ENCODE measurements at places on chromosomes 4 and X.
A peak's percentile ranks its signal among the peaks of the same experiment; 100 is the strongest.

DNA sequence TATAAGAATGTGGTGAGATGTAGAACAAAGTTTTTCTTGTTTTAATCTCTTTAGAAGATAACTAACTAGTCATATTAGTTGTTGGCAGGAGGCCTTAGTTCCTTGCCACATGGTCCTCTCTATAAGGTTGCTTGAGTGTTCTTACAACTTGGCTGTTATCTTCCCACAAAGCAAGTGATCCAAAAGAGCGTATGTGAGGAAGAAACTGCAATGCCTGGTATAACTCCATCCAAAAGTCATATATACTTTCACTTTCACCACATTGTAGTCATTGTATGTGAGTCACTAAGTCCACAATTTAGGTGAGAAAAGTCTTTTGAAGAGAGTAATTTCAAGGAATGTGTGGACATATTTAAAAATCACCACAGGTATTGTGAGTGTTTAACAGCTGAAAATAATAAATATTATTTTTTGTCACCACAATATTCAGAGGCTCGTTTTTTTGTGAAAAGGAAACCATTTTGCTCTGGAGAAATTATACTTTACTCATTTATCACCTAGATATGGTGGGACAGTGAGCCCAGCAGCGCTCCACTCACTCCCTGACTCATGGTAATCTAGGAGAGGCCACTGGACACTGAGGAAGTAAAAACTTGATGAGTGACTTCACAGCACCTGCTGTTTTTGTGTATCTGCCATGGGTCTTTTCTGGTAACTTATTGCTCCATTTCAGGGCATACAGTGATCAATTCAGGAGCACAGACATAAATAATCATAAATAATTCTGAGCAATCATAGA is 369.4 kb upstream of the NDST3 start:
- no peak for DNase-seq

DNA sequence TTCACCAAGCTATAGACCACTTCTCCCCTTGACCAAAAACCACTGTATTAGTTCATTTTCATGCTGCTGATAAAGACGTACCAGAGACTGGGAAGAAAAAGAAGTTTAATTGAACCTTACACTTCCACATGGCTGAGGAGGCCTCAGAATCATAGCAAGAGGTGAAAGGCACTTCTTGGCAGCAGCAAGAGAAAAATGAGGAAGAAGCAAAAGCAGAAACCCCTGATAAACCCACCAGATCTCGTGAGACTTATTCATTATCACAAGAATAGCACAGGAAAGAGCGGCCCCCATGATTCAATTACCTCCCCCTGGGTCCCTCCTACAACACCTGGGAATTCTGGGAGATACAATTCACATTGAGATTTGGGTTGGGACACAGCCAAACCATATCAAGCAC is 97.8 kb downstream of the DOCK11 start:
- DNase-seq: no peak

DNA sequence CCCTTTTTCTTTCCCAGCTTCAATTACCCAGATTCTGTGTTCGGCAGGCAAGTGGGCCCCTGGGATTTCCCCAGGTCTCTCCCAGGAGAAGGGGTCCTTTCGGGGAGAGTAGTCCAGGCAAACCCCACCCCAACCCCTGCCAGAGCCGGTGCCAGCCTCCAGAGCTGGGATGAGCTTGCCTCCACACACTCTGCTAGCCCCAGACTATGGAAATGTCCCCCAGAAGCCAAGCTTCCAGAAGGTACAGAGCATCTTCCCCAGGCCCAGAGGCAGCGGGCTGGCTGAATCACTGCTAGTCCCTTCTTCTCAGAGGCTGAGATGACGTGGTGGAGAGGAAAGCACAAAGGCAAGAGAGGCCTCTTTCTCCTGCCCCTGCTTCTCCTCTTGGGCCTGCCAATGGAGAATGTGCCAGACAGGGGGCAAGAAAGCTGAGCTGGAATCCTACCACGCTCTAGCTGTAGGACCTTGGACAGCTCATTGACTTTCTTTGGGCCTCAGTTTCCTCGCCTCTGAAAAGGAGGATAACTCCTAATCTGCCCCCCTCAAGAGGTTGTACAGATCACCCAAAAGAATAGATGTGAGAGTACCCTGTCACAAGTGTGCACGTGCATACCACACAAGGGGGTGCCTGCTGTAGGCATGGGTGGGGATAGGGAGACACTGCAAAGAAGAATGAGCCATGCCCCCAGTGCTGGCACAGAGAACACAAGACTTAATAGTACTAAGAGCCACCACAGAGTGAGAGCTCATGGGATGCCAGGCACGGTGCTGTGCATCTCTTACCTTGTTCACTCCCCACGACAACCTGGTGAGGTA is 2.1 kb downstream of the SASH3 start:
- DNase-seq: no peak

DNA sequence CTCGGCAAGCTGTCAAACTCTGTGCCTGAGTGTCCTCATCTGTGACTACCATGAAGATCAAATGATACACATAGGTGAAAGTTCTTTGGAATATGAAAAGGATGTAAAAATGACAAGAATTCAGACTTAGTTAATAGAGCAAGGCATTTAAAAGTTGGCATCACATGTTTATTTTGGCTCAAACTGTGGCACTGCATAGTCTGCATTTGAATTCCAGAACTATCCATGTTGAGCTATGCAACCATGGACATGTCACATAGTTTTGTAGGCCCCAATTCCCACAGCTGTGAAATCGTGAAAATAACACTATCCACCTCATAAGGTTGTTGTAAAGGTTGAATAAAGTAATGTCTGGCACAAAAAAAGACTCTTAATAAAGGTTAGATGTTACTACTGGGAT is 33.9 kb downstream of the AFF2 start:
- DNase-seq: no peak

GRCh38 chr4:173211222-173211621 is 42.6 kb downstream of the GALNT7 start:
- no peak for DNase-seq

DNA sequence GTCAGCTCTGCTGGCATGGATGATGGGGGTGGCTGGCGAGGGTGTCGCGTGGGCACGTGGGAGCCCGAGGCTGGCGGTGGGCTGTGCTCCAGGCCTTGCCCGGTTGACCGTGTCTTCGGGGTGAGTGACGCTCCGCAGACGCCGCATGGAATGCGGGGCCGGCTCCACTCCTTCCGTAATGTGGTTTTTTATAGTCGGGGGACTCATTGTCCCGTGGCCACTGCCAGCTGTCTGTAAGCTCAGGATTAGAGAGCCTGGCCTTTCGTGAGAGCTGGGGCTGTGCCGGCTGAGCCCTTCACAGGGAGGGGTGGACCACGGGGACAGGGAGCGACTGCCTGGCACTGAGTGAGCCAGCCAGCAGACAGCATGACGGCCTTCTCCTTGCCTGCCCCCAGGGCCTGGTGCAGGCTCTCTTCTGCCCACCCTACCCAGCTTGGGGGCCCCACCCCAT is 20.4 kb downstream of the DOK7 start:
- DNase-seq: peak; percentile 82

GRCh38 chr4:182648766-182649165 is 268.4 kb downstream of the DCTD start:
- no peak for DNase-seq

GRCh38 chrX:31228909-31229308 is 157.1 kb upstream of the FTHL17 start:
- DNase-seq: no peak

DNA sequence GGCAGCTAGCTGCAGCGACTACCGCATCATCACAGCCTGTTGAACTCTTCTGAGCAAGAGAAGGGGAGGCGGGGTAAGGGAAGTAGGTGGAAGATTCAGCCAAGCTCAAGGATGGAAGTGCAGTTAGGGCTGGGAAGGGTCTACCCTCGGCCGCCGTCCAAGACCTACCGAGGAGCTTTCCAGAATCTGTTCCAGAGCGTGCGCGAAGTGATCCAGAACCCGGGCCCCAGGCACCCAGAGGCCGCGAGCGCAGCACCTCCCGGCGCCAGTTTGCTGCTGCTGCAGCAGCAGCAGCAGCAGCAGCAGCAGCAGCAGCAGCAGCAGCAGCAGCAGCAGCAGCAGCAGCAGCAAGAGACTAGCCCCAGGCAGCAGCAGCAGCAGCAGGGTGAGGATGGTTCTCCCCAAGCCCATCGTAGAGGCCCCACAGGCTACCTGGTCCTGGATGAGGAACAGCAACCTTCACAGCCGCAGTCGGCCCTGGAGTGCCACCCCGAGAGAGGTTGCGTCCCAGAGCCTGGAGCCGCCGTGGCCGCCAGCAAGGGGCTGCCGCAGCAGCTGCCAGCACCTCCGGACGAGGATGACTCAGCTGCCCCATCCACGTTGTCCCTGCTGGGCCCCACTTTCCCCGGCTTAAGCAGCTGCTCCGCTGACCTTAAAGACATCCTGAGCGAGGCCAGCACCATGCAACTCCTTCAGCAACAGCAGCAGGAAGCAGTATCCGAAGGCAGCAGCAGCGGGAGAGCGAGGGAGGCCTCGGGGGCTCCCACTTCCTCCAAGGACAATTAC is 1.4 kb downstream of the AR start:
- DNase-seq: no peak

DNA sequence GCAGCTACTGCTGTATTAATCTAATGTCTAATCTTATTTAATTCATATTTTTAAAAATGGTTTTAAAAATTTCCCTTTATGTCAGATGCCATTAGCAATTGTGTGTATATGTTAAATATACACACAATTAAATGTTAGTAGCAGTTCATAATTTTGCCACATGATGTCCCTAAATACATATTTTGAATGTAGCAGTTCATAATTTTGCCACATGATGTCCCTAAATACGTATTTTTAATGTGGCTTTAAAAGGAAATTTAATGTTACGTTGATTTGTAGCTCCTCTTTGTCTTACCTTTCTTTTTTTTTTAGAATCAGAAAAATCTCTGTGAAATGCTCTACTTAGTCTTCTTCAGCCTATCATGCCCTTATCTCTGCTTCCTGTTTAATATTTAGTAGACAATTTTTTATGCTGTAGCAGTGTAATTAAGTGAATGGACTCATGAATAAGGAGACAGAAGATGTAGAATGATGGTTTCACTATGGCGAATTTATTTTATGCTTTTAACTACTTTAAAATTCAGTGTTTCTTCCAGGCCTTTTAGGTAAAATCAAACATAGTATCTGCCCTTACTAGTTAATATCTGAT is 26.1 kb downstream of the RBM46 start:
- DNase-seq: no peak

GRCh38 chrX:123983240-123983639 is 21.7 kb downstream of the STAG2 start:
- no peak for DNase-seq

DNA sequence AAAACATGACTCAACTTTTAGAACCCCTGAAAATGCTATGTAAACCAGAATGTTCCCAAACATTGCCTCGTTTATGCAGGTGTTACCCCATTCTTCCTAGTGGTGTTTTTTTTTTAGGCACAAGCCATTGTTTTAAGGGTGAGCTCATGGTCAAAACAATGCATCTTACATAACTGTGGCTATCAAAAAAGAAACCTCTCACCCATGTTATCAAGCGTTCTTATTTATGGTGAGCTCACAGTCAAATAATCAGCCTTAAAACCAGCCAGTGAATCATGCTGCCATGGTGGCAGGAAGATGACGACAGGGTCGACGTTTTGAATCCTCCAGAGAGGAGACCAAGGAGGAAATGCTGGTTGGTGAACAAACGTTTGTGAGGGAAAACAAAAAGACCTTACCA is 195.2 kb downstream of the KDR start:
- no peak for DNase-seq

DNA sequence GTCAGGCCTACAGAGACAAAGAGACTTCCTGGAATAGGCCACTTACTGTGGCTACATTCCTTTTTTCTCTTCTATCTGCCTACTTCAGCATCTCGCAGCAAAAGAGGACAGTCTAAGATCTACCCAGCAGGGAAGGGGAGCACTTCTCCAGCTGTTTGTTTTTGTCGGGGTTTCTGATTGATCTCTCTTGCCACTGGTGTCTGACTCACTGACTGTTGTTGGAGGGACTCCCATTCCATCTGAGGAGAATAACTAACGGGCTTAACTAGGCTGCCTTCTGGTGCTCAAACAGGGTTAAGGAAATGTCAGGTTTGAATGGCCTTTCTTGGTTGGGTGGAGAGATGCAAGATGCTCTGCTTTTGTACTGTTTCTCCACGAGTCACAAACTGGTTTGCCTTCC is 100.2 kb upstream of the TMEM164 start:
- DNase-seq: no peak

DNA sequence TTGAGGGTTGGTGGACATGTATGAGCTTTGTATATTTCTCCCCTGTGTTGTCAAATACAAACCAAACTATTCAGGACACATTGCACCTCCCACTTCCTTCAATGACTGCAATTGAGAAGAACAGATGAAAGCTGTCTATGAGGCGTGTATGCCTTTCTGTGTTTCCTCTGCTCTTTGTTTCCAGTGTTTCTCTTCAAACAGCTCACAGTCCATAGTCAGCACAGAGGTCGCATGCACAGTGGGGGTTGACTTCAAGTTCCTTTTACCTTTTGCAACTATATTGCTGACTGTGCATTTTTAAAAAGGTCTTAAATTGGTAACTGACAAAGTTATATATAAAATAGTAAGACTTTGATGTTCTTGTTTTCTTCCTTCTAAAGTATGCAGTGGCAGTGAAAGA is 957.8 kb downstream of the C4orf33 start:
- DNase-seq: no peak

- DNase-seq: no peak
Measured at GRCh38 chr4:152369902-152370295, 166.0 kb downstream of the FBXW7 start.

- DNase-seq: no peak
Measured at GRCh38 chrX:8748855-8749254, 16.9 kb upstream of the ANOS1 start.

GRCh38 chrX:4243759-4244158 is 530.3 kb upstream of the PRKX start:
- no peak for DNase-seq

DNA sequence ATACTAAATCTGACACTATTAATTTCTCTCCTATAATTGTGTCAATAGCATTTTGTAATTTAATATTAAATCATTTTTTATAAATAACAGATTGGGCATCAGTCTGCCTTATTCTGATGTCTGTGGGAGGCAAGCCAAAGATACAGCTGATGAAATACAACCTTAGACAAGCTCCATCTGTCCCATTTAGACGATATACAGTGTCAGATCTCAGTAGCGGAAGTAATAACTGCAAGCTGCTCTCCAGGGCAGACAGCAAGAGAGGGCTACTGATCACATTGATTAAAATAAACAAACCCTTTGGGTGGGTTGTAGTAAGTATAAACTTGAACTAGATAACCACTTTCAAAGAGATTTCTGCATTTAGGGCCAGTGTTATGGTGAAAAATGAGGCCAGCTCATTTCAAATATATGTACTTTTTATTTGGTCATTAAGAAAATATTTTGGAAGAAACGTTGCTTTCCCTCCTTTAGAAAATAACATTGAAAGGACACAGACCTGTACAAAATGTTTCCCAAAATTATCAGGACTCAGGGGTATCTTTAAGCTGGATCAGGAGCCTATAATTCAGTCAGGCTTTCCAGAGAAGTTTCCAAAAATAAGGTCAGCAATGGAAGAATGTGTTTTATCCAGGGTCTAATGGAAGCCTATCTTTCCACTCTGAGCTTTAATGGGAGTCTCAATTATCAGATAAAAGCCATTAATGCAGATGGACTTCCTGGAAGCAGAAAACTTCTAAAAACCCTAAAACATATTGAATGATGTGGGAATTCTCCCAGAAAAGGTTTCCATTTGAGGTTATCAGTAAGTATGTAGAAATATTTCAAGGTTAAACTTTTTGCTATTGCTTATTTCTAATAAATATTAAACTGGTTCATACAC is 1028.8 kb upstream of the IGFBP7 start:
- DNase-seq: no peak

All from ascending aorta (tissue), 2 donors.